ENCODE measurements at places on chromosomes 13 and 19.
A peak's percentile ranks its signal among the peaks of the same experiment; 100 is the strongest.

DNA sequence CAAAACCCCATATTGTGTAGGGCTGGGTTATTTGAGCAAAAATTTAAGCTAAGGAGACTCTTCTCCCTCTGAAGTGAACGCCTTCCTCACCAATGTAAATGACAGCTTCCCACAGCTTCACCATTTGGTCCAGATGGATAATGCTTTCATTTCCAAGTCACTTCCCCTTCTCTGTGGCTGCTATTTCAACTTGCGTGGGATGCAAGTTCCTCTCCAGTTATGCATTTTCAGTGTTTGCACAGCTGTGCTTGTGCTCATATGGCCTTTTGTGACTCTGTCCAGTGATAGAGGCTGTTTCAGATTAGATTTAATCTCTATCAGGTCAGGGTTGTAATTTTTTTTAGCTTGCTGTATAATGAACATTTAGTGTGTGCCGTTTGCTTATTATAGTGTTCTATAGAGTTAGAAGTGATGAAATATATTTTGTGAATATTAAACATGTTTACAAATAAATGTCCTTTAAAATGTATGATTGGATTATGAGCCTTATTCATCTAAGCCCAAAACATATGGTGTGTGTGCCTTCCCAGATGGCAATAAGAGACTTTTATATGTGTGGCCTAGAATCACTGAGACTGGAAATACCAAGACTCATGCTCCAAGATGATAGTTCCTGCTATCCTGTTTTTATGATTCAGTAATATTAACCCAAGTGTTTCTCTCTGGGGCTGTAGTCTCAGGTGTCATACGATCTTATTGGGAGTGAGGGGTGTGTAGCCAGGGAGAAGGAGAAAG is 86.6 kb downstream of the TNFRSF19 start:
- DNase-seq = no peak

- no peak for DNase-seq
Observed at GRCh38 chr13:77514336-77514726, 21.2 kb upstream of the SCEL start.

DNA sequence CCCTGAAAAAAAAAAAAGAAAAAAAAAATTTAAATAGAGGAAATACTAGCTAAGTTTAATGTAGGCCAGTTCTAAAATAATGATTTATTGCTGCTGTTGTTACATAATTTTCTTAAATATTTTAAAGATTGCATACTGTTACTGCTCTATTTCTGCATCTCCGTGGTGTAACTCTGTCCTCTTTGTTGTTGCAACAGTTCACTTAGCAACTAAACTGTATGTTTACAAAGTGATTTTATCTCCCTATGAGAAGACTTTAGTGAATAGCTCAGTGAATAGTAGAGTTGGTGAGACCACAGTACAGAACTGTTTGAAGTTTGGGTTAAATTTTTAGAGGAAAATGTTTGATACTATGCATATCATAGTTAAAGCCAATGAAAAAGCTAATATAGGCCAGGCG is 19.4 kb downstream of the BRCA2 start:
- DNase-seq = no peak

DNA sequence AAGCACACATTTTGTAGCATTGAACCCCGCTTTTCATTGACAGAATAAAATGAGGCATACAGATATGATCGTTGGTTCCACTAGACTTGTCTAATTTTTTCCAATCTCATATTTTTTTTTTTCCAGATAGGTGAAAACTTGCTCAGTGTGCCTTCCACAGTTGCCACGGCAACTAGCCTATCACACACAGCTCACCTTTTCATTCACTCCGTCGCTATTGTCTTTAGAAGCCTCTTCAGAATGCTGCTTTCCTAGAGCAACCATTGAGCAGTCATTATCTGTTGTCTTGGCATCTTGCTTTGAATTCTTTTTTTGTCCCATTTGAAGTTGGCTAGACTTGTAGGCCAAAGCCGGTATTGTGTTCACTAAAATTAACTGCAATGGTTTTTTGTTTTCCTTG is 37.7 kb upstream of the ESD start:
- DNase-seq = no peak

GRCh38 chr13:44259045-44260027 is 114.3 kb upstream of the SERP2 start:
- DNase-seq = peak; percentile 78

GRCh38 chr19:35909684-35910035 is 1.6 kb upstream of the TYROBP start:
- DNase-seq = no peak

DNA sequence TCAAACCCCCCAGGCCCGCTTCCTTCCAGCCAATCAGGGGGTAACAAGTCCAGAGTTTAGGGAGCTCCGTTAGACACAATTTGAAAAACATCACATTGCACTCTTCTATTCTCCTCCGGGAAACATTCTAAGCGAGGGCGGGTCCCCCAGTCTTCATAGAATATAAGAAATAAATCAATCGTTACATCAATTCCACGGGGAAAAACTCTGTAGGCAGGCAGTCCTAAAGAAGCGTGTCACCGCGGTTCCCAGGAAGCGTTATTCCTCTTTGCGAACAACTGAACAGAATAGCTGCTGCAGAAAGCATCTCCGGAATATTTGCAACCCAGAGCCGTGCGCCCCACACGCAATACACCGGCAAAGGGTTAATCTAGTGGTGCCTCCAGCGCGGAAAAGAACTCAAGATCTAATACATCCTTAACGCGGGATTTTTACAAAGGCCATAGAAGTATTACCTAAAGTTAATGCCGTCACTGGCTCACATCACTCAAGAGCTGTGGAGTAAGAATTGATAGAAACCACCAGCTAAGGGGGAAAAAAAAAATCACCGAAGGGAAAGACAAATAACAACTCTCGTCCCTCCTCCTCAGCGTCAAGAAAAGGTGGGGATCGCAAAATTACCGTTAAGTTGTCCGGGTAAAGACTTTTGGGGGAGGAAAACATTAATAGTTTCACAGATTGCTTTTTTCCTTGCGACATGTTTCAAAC is 65.1 kb downstream of the KCNRG start:
- DNase-seq = no peak

DNA sequence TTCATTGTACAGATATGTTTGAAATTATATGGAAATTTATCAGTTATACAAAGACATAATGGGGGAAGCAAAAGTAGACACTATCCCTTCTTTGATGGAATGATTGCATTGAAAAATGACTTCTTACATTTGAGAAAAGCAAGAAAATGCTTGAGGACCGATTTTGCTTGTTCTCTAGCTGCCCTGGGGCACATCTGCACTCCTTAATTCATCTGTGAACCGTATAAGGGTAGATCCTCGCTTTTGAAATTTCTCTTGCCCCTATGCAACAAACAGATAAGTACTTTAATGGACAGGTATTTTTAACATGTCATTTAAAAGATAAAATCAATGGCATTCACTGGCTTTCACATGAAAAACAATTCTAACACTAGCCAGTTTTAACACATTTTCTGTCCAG is 13.5 kb upstream of the MLNR start:
- DNase-seq = no peak

- no peak for DNase-seq
Observed at GRCh38 chr13:105327581-105328126, 1207.8 kb downstream of the EFNB2 start.

GRCh38 chr19:51418707-51419106 is 1.3 kb upstream of the SIGLEC10 start:
- no peak for DNase-seq

DNA sequence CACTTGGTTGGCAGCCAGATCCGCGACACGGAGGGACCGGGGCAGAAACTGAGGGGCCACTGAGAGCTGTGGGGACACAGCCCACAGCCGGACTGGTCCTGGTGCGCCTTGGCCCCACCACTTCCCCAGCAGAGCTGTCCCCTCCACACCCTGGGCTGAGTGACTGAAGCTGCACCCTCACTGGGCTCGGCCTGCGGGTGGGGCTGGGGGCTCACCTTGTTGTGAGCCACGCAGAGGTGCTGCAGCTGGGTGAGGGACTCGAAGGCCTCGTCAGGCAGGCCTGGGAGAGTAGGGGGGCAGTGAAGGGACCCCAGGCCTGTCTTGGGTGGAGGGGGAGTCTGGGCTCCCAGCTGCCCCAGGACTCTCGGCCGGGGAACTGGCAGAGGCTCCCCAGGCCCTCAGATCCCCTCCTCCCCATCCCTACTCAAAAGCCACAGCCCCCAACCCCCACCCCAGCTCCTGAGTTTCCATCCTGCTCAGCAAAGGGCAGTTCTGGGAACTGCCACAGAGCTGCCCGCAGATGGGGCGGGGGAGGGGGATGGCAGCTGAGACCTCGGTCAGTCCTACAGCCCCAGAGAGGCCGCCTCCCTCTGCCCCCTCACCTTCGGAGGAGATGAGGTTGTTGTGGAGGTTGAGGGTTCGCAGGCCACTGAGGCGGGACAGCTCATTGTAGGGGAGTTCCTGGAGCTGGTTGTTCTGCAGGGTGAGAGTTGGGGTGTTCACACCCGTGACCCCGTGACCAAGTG is 2.3 kb downstream of the PODNL1 start:
- DNase-seq = no peak

GRCh38 chr13:88592105-88592504 is 920.9 kb downstream of the SLITRK5 start:
- DNase-seq = no peak

DNA sequence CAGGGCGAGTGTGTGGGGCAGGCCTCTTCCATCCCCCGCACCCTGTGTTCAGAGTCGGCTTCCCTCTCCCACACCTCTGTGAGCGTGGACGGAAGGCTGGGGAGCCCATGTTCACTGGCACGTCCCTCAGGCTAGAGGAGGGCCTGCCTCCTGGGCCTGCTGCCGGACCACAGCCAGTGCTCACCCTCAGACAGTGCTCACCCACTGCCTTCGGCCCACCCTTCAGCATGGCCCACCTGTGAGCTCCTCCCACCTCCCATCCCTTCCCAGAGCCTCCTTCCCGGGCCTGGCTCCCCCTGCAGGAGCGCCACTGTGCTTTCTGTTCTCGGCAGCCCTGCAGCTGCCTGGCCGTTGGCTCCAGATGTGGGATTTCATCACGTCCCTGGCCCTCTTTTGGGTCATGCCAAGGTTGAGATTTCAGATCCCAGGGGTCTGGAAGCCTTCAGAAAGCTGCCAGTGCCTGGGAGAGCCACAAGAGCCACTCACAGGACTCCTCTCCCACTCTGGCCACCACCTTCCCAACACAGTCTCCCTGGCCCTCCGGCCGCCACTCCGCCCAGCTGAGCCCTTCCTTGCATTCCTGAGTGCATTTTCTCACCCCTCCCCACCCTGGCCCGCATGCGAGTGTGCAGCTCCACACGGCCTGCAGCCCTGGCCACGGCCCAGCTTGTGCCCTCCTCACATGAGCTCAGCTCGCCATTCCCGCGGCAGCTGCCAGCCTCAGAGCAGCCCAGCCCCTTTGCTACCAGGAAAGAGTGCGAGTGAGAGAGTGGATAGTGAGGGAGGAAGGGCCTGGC is 25.3 kb downstream of the CAPN12 start:
- DNase-seq = no peak

GRCh38 chr19:45243144-45243732 is 2.0 kb downstream of the EXOC3L2 start:
- no peak for DNase-seq

GRCh38 chr13:105363261-105364190 is 1171.9 kb downstream of the EFNB2 start:
- DNase-seq = no peak

GRCh38 chr13:51862957-51863356 is 1.2 kb downstream of the CCDC70 start:
- no peak for DNase-seq

DNA sequence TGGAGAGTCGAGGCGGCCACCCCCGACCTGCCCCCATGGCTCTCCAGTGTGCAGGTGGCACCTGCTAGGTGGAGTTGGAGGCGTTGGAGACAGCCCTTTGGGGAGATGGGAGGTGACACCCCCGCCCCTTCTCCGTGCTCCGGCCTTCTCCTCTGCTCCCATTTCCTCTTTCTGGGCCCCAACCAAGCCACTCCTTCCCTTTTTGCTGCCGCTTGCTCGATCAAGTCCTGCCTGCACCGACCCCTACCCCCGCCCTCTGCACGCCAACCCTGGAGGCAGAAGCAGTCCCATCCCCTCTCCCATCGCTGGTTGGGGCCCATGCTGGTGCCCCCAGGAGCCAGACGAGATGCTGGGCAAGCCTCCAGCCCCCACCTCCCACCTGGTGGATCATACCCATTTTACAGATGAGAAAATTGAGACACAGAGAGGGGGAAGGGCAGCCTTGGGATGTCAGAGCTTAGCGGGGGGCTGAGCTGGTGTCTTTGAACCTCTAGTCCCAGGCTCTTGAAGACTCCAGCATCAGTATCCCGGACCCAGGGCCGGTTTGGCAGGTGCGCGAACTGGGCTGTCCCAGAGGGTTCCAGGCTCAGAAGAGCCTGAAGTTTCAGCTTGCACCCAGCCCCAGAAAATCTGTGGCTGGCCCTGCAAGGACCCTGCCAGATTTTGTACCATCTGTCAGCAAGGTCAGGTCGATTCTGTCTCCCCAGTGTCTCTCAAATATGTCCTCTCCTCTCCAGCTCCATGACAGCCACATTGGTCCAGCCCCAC is 10.3 kb downstream of the GNA15 start:
- no peak for DNase-seq

GRCh38 chr19:591099-591958 is 1.6 kb downstream of the HCN2 start:
- no peak for DNase-seq

- DNase-seq = no peak
Observed at GRCh38 chr13:45209229-45209628, 8.4 kb upstream of the KCTD4 start.

Data from stimulated activated CD8-positive, alpha-beta memory T cell treated with anti-CD3 and anti-CD28 coated beads, Interleukin-7, amount 100 ng/mL, for 48 hours (primary cell).